ENCODE measurements at places on chromosomes 6 and 20. TPM values are rescaled to one million over a fixed set of nuclear protein-coding genes. Genes with fewer than 3 reads are reported as not detected.

GNAS-AS1 gene
- not detected for total RNA-seq

HEBP2 gene
- total RNA-seq, result 33.2 TPM

MYLK4 gene
- total RNA-seq, result 0.38 TPM

VNN1 gene
- not detected for total RNA-seq

GSTA3 gene
- total RNA-seq, result not detected

GATA5 gene
- total RNA-seq, result not detected

COL12A1 gene
- total RNA-seq, result 71.2 TPM

GNRH2 gene
- total RNA-seq, result not detected

GDAP1L1 gene
- not detected for total RNA-seq

GINM1 gene
- total RNA-seq, result 29.8 TPM

COL19A1 gene
- not detected for total RNA-seq

PFDN4 gene
- total RNA-seq, result 48.4 TPM

PPIL1 gene
- 24.6 TPM for total RNA-seq

CHD6 gene
- total RNA-seq, result 14.9 TPM

PSMB1 gene
- total RNA-seq, result 325 TPM

MAP7 gene
- 0.63 TPM for total RNA-seq

LAMA4 gene
- 391 TPM for total RNA-seq

MAP3K5 gene
- 3.5 TPM for total RNA-seq

RBCK1 gene
- total RNA-seq, result 57.3 TPM

SLC26A8 gene
- not detected for total RNA-seq

NHLRC1 gene
- 1.2 TPM for total RNA-seq

BPI gene
- total RNA-seq, result not detected

GJA10 gene
- total RNA-seq, result not detected

GRIK2 gene
- total RNA-seq, result 0.13 TPM

ARMH2 gene
- not detected for total RNA-seq

CNBD2 gene
- 3.4 TPM for total RNA-seq

C6orf141 gene
- total RNA-seq, result 55.0 TPM

MUCL3 gene
- not detected for total RNA-seq

ANKS1A gene
- 19.4 TPM for total RNA-seq

HLA-DRB1 gene
- 55.4 TPM for total RNA-seq

SYCP2L gene
- total RNA-seq, result 0.13 TPM

SLC17A1 gene
- not detected for total RNA-seq

ALDH8A1 gene
- total RNA-seq, result 1.0 TPM

BTN3A1 gene
- total RNA-seq, result 11.8 TPM

LY6G6C gene
- not detected for total RNA-seq

CCHCR1 gene
- 15.7 TPM for total RNA-seq

PI16 gene
- not detected for total RNA-seq

XKR7 gene
- not detected for total RNA-seq

SLC22A7 gene
- total RNA-seq, result not detected

PKIB gene
- not detected for total RNA-seq

RAD21L1 gene
- total RNA-seq, result not detected

TTLL9 gene
- total RNA-seq, result 0.16 TPM

TMEM170B gene
- total RNA-seq, result 3.6 TPM

TNF gene
- total RNA-seq, result not detected

HTR1B gene
- total RNA-seq, result 6.9 TPM

VWA7 gene
- 0.38 TPM for total RNA-seq

ATP6V1G2 gene
- 0.49 TPM for total RNA-seq

SIRPB1 gene
- total RNA-seq, result 0.16 TPM

POU5F1 gene
- 0.19 TPM for total RNA-seq
